AG09309 (cell line): ENCODE measurements at places on chromosomes 11 and 22.

DNA sequence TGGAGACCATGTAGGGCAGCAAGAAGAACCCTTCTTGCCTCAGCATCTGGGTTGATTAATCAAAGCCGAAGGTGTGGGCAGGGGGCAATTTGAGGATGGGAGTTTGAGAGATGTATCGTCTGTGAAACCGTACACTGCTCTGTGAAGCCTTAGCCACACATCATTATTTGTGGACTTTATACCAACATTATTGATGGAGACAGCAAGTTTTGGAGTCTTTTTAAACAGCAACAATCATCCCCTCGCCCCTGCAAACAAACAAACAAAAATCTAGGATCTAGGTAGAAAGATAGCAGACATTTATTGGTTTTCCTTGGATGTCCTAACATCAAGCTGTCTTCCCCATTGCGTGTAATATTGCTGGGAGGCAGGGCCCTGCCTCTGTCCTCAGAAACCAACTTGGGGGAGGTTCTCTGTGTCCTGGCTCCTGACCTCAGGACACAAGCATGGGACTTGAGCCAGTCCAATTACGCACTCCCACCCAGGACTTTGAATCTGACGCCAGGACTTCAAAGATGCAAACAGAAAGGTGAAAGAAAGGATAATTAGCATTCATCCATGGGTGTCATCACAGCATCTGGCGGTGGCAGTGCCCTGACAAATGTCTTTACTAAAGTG, 61.6 kb upstream of the PLET1 start:
- DNase-seq: no peak

GRCh38 chr11:8040261-8040920, 40.6 kb upstream of the TUB start:
- DNase-seq: no peak

GRCh38 chr22:46737976-46738646, at the start of gene CERK:
CERK (minus strand) TSS chr22:46738252; CDS start chr22:46738148, 104 bp downstream.
- no peak for DNase-seq

- no peak for DNase-seq
Observed at GRCh38 chr11:33268945-33269540, 11.9 kb downstream of the HIPK3 start.

DNA sequence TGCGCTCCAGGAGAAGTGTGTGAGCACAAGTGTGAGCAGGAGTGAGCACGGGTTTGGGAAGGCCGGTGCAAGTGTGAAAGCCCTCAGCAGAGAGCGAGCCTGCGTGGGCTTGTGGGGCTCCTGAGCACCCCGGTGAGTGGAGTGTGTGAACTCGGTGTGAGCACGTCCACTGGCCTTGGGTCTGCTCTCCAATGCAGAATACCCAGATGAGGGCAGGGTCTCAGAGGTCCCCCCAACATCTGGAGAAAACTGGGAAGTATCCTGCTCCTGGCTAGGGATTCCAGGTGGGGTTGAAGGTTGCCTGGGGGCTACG, 1.2 kb downstream of the ESRRA start:
- DNase-seq: no peak

DNA sequence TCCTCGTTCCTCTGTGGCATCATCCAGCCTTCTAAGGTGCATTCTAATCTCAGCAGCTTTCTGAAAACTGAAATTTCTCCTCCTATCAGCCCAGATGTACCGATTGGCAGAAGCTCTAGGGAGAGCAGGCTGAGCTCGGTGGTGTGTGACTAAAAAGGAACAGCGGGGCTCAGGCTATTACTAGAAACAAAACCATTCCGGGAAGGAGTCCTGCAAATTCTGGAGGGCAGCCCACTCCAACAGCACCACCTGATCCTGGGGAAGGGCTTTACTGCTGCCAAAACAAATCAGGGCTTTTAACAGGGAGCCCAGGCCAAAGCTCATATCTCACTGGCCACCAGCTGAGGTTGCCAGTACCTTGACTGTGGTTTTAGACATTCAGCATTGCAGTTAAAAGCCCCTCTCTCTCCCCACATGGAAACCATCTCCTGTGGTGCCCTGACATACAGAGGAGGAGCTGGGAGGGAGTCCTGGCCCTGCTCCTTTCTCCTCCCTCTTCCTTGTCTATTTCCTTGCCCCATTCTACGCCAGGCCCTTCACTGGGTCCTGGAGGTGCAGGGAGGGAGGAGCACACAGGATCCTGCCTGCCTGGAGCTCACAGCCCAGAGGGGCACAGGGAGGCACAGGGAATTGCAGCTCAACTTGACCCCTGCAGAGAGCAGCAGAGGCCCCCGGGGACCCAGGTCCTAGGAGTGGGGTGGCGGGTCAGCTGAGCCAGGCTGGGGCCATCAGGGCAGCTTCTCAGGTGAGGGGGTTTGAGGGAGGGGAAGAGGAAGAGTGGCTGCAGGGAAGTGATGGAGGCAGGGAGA, 889 bp downstream of the PLAAT4 start:
- DNase-seq: no peak

DNA sequence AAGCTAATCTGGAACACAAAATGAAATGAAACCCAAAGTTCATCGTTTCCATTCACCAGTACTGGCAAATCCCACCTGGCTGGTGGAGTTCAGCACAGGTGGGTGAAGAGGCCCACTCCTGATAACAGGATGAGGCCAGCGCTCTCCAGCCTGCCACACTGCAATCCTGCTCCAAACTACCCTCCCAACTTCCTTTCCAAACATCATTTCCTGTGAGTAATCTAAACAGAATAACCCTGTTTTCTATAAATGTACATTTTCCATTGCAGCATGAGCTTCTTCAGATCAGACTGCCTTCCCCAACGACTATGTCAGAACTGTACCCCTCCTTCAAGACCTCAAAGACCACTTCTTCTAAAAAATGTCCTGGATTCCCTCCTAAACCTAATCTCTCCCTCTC, 15.9 kb upstream of the NFRKB start:
- no peak for DNase-seq

DNA sequence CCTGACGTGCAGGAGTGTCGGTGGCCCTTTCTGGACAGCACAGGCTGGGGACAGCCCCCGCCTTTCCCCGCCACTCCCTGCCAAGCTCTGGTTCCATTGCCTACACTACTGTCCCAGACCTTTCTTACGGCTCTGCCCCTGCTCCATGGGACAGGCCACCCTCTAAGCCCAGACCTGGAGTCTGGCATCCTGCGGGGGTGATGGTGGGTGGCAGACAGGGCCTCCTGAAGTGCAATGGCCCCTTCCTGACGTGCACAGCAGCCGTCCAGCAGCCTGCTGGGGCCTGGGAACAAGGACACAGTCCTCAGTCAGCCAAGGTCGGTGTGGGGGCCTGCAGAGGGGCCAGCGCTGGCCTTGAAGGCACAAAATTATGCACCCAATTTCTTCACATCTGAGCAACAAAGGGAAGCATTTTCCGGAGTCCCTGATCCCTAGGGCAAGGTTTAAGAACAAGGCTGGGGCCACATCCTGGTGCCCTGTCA, 79.7 kb upstream of the KCNQ1OT1 start:
- no peak for DNase-seq

DNA sequence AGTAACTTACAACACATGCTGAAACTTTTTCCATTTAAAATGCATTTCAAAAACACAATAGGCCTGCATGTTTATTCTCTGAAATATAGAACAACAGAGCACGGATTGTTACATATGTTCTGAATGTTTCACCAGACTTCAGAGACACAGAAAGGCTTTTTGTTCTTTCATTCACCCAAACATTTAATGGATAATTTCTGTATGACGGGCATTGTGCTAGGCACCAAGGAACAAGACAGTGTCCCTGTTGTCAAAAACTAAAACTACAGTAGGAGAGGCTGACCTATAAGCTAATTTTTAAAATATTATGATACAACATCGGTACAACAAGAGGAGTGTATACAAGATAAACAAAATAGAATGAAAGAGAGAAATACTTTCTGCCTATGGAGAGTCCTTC, 81.9 kb upstream of the TEAD1 start:
- no peak for DNase-seq

- no peak for DNase-seq
Observed at GRCh38 chr11:66012371-66012945, 650 bp downstream of the CST6 start.

- DNase-seq: no peak
Observed at GRCh38 chr11:59556115-59556916, 45.0 kb downstream of the OR4D9 start.

DNA sequence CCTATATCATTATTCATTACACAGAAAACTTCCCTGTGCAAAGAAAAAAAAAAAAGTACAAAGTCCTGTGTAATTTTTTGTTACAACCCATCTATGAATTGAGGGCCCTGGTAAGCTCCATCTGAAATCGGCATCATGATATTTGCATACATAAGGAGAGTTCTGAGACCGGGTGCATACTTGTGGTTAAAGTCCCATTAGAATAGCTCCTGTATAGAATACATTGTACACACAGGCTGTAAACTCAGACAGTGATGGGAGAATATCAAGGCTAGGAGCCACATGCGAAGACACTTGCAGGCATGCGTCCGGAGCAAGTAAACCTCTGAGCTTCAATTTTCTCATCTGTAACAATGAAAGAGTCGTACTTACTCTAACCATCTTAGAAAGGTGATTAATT, 353.2 kb downstream of the ETS1 start:
- DNase-seq: no peak

DNA sequence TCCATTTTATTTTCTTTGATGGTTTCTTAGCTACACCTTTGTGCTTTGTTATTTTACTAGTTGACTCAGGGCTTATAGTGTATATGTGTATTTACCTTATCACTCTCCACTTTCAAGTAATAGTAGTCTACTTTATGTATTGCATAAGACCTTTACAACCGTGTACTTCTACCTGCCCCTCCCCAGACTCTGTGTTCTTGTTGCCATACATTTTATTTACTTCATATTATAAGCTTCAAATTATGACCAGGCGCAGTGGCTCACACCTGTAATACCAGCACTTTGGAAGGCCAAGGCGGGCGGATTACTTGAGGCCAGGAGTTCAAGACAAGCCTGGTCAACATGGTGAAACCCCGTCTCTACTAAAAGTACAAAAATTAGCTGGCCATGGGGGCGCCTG, 28.2 kb upstream of the CTSD start:
- DNase-seq: no peak

DNA sequence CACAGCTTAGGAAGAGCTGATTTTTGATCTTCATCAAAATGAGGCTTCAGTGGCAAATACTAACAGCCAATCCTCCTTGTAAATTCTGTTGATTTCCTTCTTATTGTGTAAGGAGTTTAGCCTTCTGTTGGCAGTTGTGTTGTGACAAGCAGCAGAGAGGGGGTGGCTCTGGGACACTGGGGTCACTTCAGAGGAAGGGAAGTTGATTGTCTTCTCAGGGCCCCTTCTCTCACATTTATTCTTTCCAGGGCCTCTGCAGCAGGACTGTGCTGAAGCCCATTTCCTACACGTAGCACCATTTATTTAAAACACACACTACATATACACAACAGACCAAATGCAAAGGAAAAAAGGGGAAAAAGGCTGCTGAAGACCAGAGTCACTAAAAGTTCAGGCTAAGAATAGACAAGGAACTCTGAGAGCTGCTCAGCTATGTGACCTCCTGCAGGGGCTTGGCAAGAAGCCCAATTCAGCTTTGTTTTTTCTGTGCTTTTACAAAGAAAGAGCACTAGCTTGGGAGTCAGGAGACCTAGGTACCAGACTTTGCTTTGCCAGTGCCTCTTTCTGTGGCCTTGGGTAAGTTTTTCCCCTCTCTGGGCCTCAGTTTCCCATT, 28.3 kb upstream of the UPB1 start:
- DNase-seq: peak; percentile 5

- no peak for DNase-seq
Observed at GRCh38 chr11:101444164-101444563, 139.6 kb downstream of the TRPC6 start.
